Right lobe of liver (tissue), 6 donors: ENCODE measurements at places on chromosomes 3 and 15.

GRCh38 chr3:82384181-82384580 is 622.7 kb upstream of the GBE1 start:
- no peak for DNase-seq

DNA sequence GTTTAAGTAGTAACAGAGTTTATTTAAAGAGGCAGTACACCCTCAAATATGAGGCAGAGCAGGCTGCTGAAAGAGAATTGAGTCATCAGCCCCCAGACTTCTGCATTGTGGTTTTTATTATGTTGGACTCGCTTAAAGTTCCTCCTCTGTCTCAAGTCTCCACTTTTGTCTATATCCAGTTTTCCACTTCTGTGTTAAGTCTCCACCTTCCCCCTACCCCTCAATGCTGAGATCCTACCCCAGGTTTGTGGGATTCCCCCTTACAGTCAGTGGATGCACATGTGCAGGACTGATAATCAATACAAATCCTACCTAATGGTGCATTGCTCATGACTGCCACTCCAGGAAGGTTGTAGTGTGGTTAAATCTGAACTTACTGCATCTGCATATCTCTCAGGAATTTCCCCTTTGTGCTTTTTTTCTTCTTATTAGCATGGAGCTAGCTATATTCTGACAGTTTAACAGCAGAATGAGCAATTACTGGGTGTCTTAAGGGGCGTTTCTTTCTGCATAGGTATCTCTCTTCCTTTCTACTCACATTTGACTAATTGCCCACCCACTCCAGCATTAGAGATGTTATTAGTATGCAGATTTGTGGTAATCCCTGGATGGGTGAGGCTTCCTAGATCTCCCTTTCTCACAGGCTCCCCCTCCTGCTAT is 11.9 kb upstream of the CD200R1L start:
- DNase-seq: no peak

DNA sequence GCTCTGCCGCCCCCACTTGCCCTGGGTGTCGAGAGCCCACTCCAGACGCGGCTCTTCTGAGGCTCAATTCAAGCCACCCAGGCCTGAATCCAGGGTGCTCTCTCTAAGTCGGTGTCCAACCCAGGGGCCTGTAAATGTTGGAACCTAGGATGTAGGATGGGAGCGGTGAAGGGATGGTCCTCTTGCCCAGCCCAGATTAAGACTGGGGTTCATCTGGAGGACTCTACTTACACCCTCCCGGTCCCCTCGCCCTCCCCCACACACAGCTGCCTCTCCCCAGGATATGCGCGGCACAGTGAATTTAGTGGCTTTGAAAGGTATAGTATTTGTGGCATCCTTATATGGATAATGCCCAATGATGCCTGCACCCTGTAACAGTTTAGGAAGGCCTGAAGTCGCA is 822 bp upstream of the FBN1 start:
- no peak for DNase-seq

- DNase-seq: no peak
These were observed 18.3 kb upstream of the CYP11A1 start for GRCh38 chr15:74385733-74386132.

GRCh38 chr3:59150039-59150438 is 100.2 kb upstream of the CFAP20DC start:
- DNase-seq: no peak
